Stimulated activated CD8-positive, alpha-beta memory T cell treated with anti-CD3 and anti-CD28 coated beads, Interleukin-4, amount 100 ng/mL, for 1 hour (primary cell): ENCODE measurements at places on chromosomes 4 and X.

DNA sequence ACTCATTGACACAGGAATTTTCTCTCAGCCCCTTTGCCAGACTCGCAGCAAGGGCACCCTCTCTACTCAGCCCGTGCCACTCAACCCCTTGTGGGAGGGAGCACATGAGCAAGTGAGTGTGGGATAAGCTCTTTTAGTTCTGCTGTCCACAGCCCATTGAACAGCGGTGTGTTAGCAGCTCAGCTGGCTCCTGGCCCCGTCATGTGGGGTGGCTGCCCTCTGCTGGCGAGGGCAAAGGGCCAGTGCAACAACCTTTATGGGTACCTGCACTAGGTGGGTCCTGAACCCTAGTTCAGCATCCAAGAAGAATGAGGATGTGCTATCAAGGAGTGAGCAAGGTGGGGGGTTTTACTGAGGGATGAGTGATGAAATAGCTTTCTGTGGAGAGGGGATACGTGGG lies 85.0 kb upstream of the ZNF81 start:
- DNase-seq, result no peak

- no peak for DNase-seq
Measured at GRCh38 chrX:130834149-130834548, 68.9 kb downstream of the ENOX2 start.

DNA sequence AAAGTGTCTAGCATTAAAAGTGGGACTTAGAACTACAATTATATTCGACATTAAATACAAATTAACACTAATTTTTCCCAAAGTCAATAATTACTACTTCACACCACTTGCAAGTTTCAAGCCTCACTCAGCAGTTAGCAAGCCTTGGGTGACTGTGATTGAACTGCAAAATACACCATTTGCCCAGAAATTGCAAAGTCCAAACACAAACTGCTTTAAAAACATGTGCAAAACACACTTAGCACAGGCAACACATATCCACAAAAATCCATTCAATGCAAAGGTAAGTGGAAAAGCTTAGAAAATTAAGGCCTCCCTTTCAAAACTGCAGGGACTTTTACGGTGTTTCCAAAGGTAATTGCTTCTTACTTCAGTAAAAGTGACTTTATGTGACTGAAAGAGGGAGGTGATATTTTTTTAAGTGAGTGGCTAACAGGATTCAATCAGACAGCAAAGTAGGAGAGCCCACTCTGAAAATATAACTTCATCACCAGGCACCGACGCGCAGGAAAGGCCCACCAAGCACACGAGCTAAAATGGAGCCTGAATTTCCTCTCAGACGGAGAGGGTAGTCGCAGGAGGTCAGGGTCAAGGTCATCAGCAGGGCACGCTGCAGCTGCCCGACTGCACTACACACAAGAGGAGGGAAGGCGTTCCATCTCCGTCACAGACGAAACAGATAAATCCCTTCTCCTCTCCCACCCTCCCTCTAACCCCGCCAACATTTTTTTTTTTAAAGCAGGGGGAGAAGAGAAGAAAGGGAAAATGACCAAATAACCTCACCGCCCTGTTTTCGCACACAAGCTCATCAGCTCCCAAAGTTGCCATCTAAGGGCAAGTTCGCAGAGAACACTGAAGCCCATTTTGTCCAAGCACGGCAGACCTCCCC lies 3.1 kb downstream of the ZNF827 start:
- no peak for DNase-seq

DNA sequence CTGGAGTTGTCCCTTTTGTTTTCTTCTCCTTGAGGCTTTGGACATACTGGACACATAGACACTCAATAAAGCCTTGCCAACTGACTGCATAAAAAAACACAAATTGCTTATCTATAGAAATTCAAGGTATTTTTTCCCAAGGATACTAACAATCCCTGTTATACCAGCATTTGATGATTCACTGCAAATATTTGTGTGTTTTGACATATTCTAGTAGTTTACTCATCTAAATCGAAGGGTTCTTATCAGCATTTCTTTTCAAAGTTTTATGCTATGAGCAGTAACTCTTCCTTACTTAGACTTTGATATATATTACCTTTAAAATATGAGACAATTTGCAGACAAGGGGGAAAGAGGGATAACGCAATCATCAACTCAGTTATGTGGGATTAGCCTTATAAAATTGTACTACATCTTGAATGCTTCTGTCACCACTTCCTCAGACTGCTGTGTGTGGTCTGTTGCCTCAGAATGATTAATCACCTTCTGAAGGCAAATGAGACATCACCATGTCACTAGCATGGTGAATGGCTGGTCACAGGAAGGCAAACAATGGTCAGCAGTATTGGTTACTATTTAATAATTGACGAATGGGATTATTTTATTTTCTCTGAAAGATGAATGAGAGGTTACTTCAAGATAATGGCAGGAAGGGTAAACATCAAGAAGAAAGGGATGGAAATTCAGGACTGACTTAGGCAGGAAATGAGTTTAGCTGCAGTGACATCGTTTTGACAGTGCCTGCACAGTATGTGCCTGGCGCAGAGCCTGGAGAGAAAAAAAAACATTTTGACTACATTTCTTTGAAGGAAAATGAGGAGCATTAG lies 544.3 kb upstream of the CNKSR2 start:
- no peak for DNase-seq

- no peak for DNase-seq
Measured at GRCh38 chr4:73734530-73735001, 5.8 kb upstream of the CXCL8 start.

DNA sequence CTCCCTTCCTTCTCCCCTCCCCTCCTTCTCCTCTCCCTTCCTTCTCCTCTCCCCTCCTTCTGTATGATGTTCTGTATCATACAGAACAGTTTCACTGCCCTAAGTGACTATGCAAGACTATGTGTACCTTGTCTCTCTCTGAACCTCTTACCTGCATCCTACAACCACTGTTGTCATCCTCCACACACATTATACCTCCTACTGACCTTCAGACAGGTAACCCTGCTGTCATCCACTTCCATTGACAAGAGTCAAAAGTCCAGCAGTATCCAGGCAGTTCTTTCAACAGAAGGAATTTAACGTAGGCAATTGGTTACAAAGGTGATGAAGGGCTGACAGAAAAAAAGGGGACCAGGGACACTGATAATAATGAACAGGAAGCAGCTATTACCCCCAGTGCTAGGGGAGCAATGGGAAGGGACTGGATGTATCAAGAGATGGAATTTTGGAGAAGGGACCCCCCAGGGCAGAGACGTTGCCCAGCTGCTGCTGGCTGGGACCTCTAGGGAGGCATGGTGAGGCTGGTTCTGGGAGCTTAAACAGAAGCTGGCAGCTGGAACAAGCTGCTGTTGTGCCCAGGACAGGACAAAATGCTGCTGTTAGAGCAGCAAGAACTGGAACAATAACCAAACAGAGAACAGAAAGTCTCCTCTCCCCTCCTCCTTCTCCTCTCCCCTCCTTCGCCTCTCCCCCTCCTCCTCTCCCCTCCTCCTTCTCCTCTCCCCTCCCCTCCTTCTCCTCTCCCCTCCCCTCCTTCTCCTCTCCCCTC lies 84.7 kb downstream of the DCTD start:
- DNase-seq, result no peak

GRCh38 chr4:168188754-168189153 lies 96.4 kb downstream of the ANXA10 start:
- DNase-seq, result no peak

DNA sequence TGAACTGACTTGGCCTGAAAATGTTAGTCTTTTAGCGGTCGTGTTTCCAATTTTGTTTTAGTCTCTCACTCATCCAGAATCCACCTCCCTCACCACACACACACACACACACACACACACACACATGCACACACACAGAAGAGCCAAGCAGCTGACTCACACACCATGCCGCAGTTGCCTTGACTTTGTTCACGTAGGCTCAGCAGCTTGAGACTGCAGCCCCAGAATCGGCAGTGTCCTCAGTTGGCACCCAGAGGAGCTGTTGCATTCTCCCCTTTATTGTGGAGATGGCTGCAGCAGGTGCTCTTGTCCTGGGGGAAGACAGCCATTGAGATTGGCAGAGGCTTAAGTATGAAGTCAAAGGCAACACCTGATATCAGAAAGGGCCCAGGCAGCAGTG lies 20.9 kb upstream of the XPNPEP2 start:
- DNase-seq, result no peak
